ENCODE measurements at places on chromosomes 3 and 15.

- H3K27me3 ChIP-seq = no peaks in the 10 kb centered on the region
- H3K27ac ChIP-seq = no peak overlapping the region
- H3K36me3 ChIP-seq = no peaks in the 10 kb centered on the region
- no peak for DNase-seq
Measured at GRCh38 chr3:7576071-7576470, 715.2 kb downstream of the GRM7 start.

GRCh38 chr3:135895734-135896121 lies 69.8 kb upstream of the PPP2R3A start:
- no peak for DNase-seq
- H3K27me3 ChIP-seq = no peaks in the 10 kb centered on the region
- H3K4me3 ChIP-seq = no peak overlapping the region
- no peak overlapping the region for H3K27ac ChIP-seq
- H3K36me3 ChIP-seq = no peaks in the 10 kb centered on the region
- H3K4me1 ChIP-seq = no peaks in the 10 kb centered on the region

GRCh38 chr15:59373215-59373614 lies 544 bp upstream of the MYO1E start:
- peak overlapping the region; percentile 81 for H3K4me3 ChIP-seq
- H3K4me1 ChIP-seq = peaks cover 25% of the 10 kb centered on the region
- DNase-seq = no peak
- H3K27ac ChIP-seq = no peak overlapping the region
- peaks cover 62% of the 10 kb centered on the region for H3K27me3 ChIP-seq

- no peak for DNase-seq
- H3K36me3 ChIP-seq = no peaks in the 10 kb centered on the region
- peak overlapping the region; percentile 10 for H3K27ac ChIP-seq
- H3K27me3 ChIP-seq = no peaks in the 10 kb centered on the region
- H3K4me1 ChIP-seq = peaks cover 15% of the 10 kb centered on the region
Measured at GRCh38 chr3:107837895-107838612, 252.8 kb downstream of the CD47 start.

DNA sequence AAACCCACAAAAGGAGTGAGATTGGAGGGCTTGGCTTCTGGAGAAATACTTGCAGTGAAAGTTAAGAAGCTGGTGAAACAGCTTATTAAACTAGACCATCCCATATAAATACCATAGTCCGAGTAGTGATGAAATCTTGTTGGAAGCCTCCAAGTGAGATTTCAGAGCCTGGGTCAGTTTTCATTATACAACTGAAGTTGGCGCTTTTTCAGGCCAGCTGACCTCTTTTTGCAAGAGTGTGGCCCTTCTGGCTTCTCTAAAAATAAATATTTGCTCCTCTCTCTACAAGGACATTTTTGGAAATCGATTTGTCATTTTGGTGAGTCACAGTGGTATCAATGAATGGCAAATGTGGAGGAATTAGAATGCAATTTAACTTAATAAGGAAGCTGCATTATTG lies 51.2 kb upstream of the THRB start:
- no peak for DNase-seq
- H3K4me3 ChIP-seq = no peak overlapping the region
- H3K27ac ChIP-seq = no peak overlapping the region
- no peaks in the 10 kb centered on the region for H3K27me3 ChIP-seq
- H3K4me1 ChIP-seq = no peaks in the 10 kb centered on the region
- H3K36me3 ChIP-seq = no peaks in the 10 kb centered on the region

GRCh38 chr3:29176501-29176900 lies 104.4 kb upstream of the RBMS3 start:
- DNase-seq = no peak
- no peaks in the 10 kb centered on the region for H3K36me3 ChIP-seq
- H3K4me1 ChIP-seq = peaks cover 11% of the 10 kb centered on the region
- H3K4me3 ChIP-seq = no peak overlapping the region
- no peaks in the 10 kb centered on the region for H3K27me3 ChIP-seq

DNA sequence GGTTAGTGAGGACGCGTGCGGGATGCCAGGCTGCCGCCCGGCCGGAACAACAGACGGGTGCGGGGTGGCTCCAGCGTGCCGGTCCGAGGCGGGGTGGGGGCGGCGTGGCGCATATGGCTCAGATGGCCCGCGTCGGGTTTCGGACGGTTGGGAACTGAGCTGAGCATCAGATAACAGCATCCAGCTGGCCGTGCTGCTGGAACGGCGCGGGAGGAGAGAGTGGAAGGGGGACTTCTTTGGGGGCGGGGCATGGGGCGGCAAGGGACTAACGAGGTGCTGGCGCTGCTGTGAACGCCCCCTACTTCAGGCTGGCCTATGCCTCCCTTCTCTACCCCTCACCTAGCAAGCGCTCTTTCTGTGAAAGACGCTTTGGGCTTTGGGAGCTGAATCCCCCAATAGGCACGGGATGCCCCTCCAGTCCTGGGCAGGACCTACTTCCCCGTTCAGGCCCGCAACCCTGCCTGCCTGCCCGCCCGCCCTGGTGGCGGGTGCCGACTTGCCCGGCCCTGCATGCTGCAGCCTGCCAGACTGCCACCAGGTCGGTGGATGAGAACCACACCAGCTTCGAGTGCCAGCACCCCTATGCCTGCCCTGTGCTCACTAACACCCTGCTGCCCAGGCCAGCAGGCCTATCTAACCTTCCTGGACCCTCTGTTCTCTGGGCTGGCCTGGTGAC lies 542 bp downstream of the INKA1 start:
- peak; percentile 72 for DNase-seq
- peaks cover 1% of the 10 kb centered on the region for H3K36me3 ChIP-seq
- no peak overlapping the region for H3K27ac ChIP-seq
- peaks cover 2% of the 10 kb centered on the region for H3K27me3 ChIP-seq
- peak overlapping the region; percentile 89 for H3K4me3 ChIP-seq
